DND-41 (cell line): ENCODE measurements at places on chromosomes 13 and 19.

DNA sequence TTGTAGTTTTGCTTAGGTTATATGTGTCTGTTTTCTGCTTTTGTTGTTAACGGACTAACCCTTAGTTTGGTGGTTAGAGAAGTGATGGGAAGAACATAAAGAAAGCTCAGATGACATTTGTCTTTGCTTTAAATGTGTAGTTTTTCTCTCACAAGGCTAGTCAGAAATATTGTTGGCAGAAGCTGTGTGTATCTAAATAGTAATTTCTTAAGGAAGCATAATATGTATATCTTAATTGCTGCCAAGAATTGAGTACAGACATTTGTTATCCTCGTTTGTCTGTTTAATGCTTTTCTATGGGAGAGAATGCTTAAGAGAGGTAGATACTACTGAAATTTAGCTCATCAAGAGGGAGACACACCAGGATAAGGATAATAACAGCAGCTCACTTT is 2.7 kb downstream of the RGCC start:
- no peak for DNase-seq
- H3K27ac ChIP-seq = no peak overlapping the region
- no peaks in the 10 kb centered on the region for H3K27me3 ChIP-seq
- no peak overlapping the region for H3K4me3 ChIP-seq

GRCh38 chr19:40974633-40975037 is 16.4 kb upstream of the CYP2B6 start:
- DNase-seq = peak; percentile 71
- H3K27me3 ChIP-seq = peaks cover 2% of the 10 kb centered on the region
- H3K4me3 ChIP-seq = no peak overlapping the region
- H3K27ac ChIP-seq = no peak overlapping the region
- no peaks in the 10 kb centered on the region for H3K36me3 ChIP-seq

DNA sequence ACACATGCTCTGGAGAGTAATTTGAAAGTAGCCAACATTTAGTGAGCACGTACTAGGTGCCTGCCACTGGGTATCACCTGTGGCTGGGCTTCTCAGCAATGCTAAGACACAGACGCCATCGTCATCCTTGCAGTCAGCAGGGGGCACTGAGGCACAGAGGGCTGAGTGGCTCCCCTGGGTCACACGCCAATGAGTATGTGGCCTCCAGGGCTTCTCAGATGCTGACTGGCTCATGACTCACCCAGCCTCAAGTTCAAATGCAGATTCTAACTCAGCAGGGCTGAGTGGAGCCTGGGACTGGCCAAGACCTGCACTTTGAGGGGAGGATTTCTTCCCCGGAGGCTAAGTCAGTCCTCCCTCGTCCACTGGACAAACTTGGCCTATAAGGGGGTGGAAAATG is 115.1 kb upstream of the CACNA1A start:
- peak; percentile 11 for DNase-seq
- H3K27me3 ChIP-seq = peaks cover 19% of the 10 kb centered on the region
- H3K4me3 ChIP-seq = no peak overlapping the region
- H3K4me1 ChIP-seq = no peaks in the 10 kb centered on the region
- no peak overlapping the region for H3K27ac ChIP-seq

- no peaks in the 10 kb centered on the region for H3K4me1 ChIP-seq
- H3K4me3 ChIP-seq = no peak overlapping the region
- no peak overlapping the region for H3K27ac ChIP-seq
These were observed 64.3 kb upstream of the C13orf46 start for GRCh38 chr13:114038211-114038613.

GRCh38 chr13:34372581-34372980 is 554.6 kb downstream of the RFC3 start:
- no peaks in the 10 kb centered on the region for H3K4me1 ChIP-seq
- no peaks in the 10 kb centered on the region for H3K27me3 ChIP-seq
- no peak overlapping the region for H3K4me3 ChIP-seq
- H3K27ac ChIP-seq = no peak overlapping the region
- no peak for DNase-seq
- H3K36me3 ChIP-seq = no peaks in the 10 kb centered on the region

GRCh38 chr13:62512194-62513141 is 1096.8 kb upstream of the PCDH20 start:
- no peaks in the 10 kb centered on the region for H3K27me3 ChIP-seq
- H3K4me1 ChIP-seq = peaks cover 48% of the 10 kb centered on the region
- peak overlapping the region; percentile 50 for H3K4me3 ChIP-seq
- DNase-seq = peak; percentile 86

- no peaks in the 10 kb centered on the region for H3K27me3 ChIP-seq
- peaks cover 74% of the 10 kb centered on the region for H3K36me3 ChIP-seq
- no peak overlapping the region for H3K27ac ChIP-seq
- no peak for DNase-seq
- H3K4me3 ChIP-seq = no peak overlapping the region
These were observed 29.0 kb downstream of the ZNF20 start for GRCh38 chr19:12111176-12111575.

- no peaks in the 10 kb centered on the region for H3K36me3 ChIP-seq
- no peak for DNase-seq
- no peaks in the 10 kb centered on the region for H3K27me3 ChIP-seq
- H3K4me3 ChIP-seq = no peak overlapping the region
- H3K4me1 ChIP-seq = no peaks in the 10 kb centered on the region
- no peak overlapping the region for H3K27ac ChIP-seq
These were observed 6.1 kb downstream of the DOCK6 start for GRCh38 chr19:11256189-11256588.

- H3K4me1 ChIP-seq = peaks cover 38% of the 10 kb centered on the region
- H3K27ac ChIP-seq = no peak overlapping the region
- DNase-seq = no peak
- no peak overlapping the region for H3K4me3 ChIP-seq
These were observed 1.1 kb downstream of the IRS2 start for GRCh38 chr13:109785141-109785891.

- H3K4me1 ChIP-seq = no peaks in the 10 kb centered on the region
- no peaks in the 10 kb centered on the region for H3K36me3 ChIP-seq
- H3K27me3 ChIP-seq = no peaks in the 10 kb centered on the region
These were observed 16.1 kb upstream of the SDHAF1 start for GRCh38 chr19:35978832-35979365.

GRCh38 chr19:15129856-15130585 is 22.8 kb downstream of the SYDE1 start:
- H3K27me3 ChIP-seq = peaks cover 3% of the 10 kb centered on the region
- no peaks in the 10 kb centered on the region for H3K36me3 ChIP-seq
- DNase-seq = peak; percentile 33
- no peak overlapping the region for H3K27ac ChIP-seq
- no peak overlapping the region for H3K4me3 ChIP-seq
- H3K4me1 ChIP-seq = peaks cover 18% of the 10 kb centered on the region

DNA sequence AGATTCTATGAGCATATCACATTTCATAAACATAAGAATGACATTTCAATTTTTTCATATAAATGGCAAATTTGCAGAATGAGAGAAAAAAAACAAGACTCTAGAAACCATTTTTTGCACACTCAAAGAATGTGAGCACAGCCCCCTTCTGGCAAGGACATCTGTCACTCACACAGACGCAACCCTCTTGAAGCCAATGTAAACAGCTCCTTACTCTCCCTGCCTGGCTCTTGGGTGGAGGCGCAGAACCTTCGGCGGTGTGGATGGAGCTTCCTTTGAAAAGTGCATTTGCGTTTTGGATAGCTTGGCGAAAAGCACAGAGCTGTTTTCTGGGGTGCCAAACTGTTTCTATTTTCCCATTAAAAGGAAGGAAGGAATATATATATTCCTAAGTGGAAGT is 367.6 kb upstream of the TSHZ3 start:
- H3K27ac ChIP-seq = no peak overlapping the region
- no peaks in the 10 kb centered on the region for H3K36me3 ChIP-seq
- no peaks in the 10 kb centered on the region for H3K4me1 ChIP-seq
- H3K27me3 ChIP-seq = no peaks in the 10 kb centered on the region
- no peak for DNase-seq

- H3K4me3 ChIP-seq = no peak overlapping the region
- H3K4me1 ChIP-seq = no peaks in the 10 kb centered on the region
- no peak overlapping the region for H3K27ac ChIP-seq
- H3K27me3 ChIP-seq = no peaks in the 10 kb centered on the region
These were observed 33.2 kb downstream of the CEACAM8 start for GRCh38 chr19:42561512-42561911.

DNA sequence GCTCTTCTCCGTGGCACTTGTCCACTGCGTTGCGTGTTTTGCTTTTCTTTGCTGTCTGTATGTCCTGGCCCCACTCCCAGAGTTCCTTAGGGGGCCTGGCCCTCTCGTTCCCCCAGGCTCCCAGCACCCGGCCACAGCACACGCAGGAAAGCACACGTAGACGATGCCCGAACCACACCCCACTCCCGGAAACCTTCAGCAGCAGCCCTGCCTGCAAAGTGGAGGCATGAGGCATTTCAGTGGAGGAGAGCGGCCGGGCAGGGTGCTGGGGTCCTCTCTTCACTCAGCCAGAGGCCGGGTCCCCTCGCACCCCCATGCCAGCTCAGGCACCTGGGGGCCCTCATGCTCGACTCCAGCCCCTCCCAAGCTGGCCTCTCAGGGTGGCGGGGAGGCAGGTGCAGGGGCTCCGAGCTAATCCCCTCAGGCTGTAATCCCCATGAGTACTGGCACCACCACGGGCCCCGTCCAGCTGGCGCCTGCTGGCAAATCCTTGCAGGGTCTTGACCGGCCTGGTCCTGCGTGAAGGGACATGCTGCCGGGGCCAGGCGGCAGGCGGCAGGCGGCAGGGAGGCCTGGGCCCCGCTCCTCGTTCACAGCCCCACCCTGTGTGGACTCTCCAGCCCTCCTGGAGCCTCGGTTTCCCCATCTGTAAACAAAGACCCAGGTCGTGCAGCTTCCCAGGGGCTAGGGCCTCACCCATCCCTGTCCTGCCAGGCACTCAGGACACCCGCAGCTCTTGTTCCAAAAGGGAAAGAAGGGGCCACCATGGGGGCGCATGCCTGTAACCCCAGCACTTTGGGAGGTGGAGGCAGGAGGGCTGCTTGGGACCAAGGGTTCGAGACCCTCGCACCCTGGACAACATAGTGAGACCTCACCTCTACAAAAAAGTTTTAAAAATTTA is 7.0 kb downstream of the PIP5K1C start:
- H3K4me1 ChIP-seq = peaks cover 11% of the 10 kb centered on the region; the same call in 1 of the 2 replicates
- H3K4me3 ChIP-seq = no peak overlapping the region

- no peaks in the 10 kb centered on the region for H3K27me3 ChIP-seq
- H3K4me3 ChIP-seq = peak within 1 kb of the TSS; percentile 64; the same call in 1 of the 2 replicates
- H3K4me1 ChIP-seq = peaks cover 40% of the 10 kb centered on the region
- H3K27ac ChIP-seq = peak within 1 kb of the TSS; percentile 75
These were observed at the start of gene ZNF814 for GRCh38 chr19:57888560-57889231. ZNF814 (minus strand) TSS chr19:57889037; CDS start chr19:57888802, 235 bp downstream.

- peak; percentile 66 for DNase-seq
- H3K27ac ChIP-seq = no peak overlapping the region
- peaks cover 7% of the 10 kb centered on the region for H3K4me1 ChIP-seq
These were observed 7.2 kb downstream of the WDR18 start for GRCh38 chr19:991174-991931.

- H3K36me3 ChIP-seq = no peaks in the 10 kb centered on the region
- DNase-seq = no peak
- no peaks in the 10 kb centered on the region for H3K27me3 ChIP-seq
- no peak overlapping the region for H3K27ac ChIP-seq
- H3K4me3 ChIP-seq = no peak overlapping the region
These were observed 26.2 kb upstream of the OR7C2 start for GRCh38 chr19:14915116-14915515.

GRCh38 chr19:35352448-35353304 is 5.0 kb downstream of the FFAR1 start:
- H3K27me3 ChIP-seq = peaks cover under 1% of the 10 kb centered on the region
- H3K36me3 ChIP-seq = no peaks in the 10 kb centered on the region
- no peak overlapping the region for H3K27ac ChIP-seq
- DNase-seq = peak; percentile 61
- peaks cover 4% of the 10 kb centered on the region for H3K4me1 ChIP-seq

- H3K27ac ChIP-seq = no peak overlapping the region
- peaks cover 9% of the 10 kb centered on the region for H3K4me1 ChIP-seq
- DNase-seq = no peak
- no peaks in the 10 kb centered on the region for H3K36me3 ChIP-seq
- no peak overlapping the region for H3K4me3 ChIP-seq
These were observed 15.8 kb downstream of the FUT6 start for GRCh38 chr19:5823579-5824281.

DNA sequence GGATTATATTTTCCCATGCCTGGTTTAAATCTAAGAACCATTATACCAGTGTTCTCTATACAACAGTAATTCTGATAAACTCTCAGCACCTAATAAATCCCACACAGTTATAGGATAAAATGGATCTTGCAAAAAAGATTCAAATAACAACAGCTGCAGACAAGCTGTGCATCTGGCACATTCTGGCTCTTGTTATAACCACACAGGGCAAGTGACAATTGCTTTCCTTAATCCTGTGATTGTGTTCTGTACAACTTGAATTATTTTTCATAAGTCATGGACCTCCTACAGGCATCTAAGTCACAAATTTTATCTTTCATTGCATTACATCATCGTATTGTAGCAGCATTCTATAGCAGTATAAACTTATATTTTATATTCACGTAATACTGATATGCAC is 948.3 kb downstream of the SLITRK1 start:
- no peak overlapping the region for H3K27ac ChIP-seq
- H3K4me1 ChIP-seq = no peaks in the 10 kb centered on the region
- no peaks in the 10 kb centered on the region for H3K36me3 ChIP-seq
- no peaks in the 10 kb centered on the region for H3K27me3 ChIP-seq
